ENCODE measurements at places on chromosomes 1 and 21.

GRCh38 chr1:165138960-165139359, 217.6 kb downstream of the LMX1A start:
- no peak for DNase-seq

DNA sequence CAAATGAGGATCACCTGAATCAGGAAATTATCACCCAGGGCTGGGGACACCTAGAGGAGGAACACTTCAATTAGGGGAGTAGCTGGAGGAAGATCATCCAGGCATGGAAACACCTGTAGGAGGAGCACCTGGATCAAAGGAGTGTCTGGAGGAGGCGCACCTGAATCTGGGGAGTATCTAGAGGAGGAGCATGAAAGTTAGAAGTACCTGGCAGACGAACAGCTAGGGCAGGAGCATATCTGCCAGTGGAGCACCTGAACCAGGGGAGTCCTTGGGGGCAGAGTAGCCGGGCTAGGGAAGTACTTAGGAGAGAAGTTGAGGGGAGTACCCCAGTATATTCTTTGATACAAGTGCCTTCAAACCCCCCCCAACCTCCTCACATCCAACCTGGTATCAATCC, 1.3 kb downstream of the C1orf210 start:
- DNase-seq, result no peak

- no peak for DNase-seq
Observed at GRCh38 chr21:31158789-31159581, 120.7 kb upstream of the KRTAP19-8 start.

DNA sequence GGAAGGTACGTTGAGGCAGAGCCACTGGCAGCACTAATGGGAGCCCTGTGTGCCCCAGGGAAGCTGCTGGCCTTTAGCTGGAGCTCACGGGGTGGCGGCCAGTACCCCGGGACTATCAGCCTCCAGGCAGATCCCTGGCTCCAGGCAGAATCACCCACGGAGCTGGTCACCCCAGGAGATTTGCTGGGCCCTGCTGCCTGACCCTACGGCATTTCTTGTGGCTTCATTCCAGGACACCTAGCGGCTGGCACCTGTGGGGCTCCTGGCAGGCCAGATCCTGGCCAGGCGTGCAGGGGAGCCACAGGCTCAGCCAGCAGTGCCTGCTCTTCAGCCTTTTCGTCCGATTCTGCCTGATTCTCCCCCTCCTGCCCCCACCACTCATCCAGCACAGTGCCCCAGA, 7.1 kb downstream of the PADI1 start:
- no peak for DNase-seq

DNA sequence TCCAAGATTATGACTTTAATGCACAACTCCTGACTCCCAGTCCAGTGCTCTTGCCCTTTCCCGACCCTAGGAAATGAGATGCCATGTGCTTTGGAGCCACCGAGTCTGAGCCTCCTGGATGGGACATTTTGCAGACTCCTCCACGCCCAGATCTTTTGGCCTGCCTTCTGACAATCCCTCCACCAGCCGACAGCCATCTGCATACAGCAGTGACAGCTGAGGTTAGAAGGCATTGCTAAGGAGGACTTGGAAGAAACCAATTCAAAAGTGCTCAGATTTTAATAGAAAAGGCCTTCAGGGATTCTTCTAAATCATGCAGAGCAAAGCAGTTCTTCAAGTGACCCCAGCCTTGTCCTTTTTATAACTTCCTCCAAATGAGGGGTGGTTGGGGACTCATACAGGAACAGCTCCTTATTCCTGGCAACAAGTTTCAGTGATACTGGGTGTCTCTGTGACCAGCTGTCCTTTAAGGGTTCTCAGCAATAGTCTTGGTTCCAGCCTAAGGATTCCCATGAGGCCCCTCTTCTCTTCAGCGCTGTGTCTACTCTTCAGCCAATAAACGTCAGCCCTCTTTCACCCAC, 369.3 kb downstream of the PBX1 start:
- no peak for DNase-seq

- no peak for DNase-seq
Observed at GRCh38 chr21:33666153-33666552, 23.9 kb downstream of the ITSN1 start.

DNA sequence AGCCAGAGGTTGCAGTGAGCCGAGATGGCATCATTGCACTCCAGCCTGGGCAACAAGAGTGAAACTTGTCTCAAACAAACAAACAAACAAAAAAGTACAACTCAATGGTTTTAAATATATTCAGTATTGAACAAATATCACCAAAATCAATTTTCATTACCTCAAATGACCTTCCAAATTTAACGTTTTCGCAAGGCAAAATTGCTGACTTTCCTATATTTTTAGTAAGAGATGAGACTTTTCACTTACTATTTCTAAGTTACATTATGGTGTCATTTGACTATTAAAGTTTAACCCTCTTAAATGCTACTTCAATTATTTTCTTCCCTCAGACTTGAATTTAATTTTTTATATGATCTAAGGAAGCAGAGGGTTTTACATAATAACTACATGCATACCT, 23.0 kb upstream of the ABCB10 start:
- no peak for DNase-seq

- DNase-seq, result peak; percentile 34
Observed at GRCh38 chr1:209086486-209087192, 496.9 kb upstream of the CAMK1G start.

GRCh38 chr1:11364170-11364569, 91.2 kb downstream of the UBIAD1 start:
- no peak for DNase-seq

DNA sequence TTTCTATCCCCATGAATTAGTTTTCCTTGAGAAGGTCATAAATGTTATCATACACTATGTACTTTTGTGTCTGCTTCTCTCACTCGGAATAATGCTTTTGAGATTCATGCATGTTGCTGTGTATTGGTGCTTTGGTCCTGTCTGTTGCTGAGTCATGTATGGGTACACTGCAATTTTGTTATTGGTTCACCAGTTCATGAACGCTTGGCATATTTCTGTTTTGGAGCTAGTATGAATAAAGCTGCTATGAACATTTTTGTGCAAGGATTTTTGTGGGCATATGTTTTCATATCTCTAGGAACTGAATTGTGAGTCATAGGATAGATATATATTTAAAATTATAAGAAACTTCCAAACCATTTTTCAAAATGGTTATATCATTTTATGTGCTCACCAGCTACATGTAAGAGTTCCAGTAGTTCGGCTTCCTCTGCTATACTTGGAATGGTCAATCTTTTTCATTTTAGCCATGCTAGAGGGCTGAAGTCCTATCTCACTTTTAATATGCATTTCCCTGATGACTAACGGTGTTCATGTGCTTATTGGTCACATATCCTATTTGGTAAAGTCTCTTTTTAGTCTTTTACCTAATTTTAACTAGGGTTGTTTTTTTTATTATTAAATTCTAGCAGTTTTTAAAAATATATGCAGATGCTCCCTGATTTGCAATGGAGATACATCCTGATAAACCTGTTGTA, 38.2 kb downstream of the ETS2 start:
- DNase-seq, result peak; percentile 48

- no peak for DNase-seq
Observed at GRCh38 chr1:95369985-95370690, 136.1 kb downstream of the RWDD3 start.

DNA sequence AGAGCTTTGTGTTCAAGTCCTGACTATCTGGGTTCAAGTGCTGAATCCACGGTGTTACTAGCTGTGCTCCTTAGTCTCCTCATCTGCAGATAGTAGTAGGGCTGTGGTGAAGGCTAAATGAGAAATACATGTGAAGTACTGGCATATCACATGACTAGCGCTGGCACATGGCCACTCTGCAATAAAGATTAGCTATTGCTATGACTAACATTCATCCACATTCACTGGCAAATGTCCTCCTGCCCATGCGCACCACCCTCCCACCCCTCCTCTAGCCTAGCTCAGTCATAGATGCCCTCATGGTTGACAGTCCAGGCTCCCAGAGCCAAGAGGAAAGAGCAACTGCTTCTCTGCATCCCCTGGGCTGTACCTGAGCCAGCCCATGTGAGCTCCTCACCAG, 8.5 kb upstream of the COL8A2 start:
- DNase-seq, result peak; percentile 89

- peak; percentile 78 for DNase-seq
Observed at GRCh38 chr21:35048183-35048601, 910 bp downstream of the RUNX1 start.

- DNase-seq, result no peak
Observed at GRCh38 chr1:235556807-235557206, 52.6 kb upstream of the B3GALNT2 start.

DNA sequence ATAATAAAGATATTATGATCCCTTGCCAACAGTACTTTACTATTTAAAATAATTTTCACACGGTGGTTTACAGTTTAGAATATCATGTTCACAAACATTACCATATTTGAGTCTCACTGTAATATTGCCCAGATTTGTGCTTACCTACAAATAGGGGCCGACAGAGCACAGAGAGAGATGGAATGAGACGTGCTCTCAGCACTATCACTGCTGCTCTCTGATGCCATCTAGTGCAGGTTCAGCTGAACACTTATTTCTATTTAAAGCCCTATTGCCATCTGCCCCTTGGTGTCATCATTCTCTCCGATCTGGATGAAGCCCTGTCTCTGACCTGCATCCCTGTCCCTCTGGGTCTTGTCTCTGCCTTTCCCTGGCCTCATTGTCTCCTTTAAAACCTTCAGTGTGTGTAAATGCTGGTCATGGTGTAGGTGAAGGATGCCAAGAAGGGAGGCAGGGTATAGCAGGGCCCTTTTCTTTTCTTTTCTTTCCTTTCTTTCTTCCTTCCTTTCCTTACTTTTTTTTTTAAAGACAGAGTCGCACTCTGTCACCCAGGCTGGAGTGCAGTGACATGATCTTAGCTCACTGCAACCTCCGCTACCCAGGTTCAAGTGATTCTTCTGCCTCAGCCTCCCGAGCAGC, 6.9 kb upstream of the GPATCH4 start:
- DNase-seq, result no peak

DNA sequence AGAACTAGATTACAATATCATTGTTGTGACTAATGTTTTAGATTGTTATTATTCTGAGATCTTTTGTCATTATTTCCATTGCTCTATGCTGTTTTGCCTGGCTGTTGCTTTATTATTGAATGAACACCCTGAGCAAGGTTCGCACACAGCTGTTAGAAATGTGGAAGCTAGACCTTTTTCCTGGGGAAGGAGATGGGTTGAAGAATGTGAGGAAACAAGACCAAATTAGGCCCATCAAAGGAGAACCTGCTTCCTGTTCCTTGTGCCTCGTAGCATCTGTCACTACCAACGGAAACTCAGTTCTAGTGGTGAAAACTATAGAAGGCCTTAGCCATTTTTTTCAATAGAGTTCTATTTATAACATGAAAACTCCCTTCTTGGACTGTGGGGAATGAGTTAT, 68.7 kb downstream of the RGL1 start:
- DNase-seq, result no peak

- DNase-seq, result no peak
Observed at GRCh38 chr21:25995278-25995677, 175.3 kb downstream of the APP start.

DNA sequence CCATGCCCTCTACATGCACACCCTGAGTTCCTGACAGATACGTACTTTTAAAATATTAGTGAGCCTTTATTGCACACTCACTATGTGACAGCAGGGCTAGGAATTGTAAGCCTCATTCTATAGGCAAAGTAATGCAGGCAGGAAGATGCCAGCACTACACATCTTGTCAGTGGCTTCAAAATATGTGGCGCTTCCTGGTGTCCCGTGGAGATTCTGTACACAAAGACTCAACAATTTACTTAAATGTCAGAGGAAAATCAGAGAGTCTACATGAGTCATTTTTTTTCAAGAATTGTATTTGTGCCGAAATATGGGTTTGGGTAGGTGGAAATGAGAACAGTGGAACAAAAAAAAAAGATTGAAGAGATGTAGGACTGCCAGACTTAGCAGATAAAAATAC, 27.6 kb downstream of the RNASEL start:
- DNase-seq, result no peak

DNA sequence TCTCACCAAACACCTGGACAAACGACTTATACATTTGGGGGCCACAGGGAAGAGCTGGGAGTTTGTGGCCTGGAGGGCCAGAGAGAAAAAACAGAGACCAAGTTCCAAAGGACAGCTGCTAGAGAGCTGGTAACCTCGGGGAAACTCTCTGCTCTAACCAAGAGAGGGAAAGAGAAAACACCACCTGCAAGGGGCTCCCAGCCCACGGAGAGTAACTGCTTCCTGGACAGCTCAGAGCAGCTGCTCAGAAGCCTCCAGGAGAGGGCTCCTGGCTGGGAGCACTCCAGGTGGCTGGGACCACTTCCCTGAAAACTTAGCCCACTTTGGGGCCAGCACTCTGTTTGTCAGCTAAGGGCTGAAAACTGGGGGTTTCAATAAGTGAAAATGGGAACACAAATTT, 154.8 kb upstream of the GRIK3 start:
- no peak for DNase-seq

DNA sequence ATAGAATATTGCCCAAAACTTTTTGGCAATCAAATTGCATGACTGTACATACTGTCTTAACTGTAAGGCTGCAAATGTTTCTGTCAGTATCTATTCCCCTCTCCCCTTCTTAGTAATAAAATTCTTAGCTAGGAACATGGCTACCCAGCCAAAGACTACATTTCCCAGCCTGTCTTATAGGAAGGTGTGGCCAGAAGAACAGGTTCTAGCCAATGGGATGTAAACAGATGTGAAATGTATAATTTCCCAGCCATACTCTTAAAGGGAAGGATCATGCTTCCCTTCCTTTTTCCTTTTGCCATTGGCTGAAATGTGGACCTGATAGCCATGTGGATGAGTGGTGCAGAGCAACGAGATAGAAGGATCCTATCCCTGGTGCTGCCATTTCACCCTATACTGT, 7.0 kb upstream of the HIVEP3 start:
- DNase-seq, result no peak

GRCh38 chr1:96955307-96956012, 233.9 kb downstream of the PTBP2 start:
- DNase-seq, result no peak

DNA sequence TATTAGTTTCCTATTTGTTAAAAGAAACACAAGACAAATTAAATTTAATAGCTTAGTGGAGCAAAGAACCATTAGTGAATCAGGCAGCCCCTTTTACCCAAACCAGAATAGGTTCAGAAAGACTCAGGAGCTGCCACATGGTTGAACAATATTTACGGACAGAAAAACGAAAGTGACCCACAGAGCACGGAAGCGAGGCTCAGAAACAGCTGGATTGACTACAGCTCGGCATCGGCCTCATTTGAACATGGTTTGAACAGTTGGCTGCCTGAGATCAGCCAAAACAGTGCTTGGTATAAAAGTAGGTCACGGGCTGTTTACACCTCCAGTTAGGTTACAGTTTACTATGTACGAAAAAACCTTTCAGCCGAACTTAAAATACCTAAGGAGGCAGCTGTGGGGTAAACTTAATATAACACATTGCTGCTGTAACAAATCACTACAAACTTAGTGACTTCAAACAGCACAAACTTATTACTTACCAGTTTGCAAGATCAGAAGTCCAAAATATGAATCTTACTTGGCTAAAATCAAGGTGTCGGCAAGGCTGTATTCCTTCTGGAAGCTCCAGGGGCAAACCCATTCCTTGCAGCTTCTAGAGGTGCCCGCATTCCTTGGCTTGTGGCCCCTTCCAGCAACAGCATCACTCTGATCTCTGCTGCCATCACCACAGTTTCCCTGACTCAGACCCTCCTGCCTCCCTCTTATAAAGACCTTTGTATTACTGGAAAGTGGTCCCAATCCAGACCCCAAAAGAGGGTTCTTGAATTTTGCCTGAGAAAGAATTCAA, 11.8 kb downstream of the PADI4 start:
- DNase-seq, result no peak

- no peak for DNase-seq
Observed at GRCh38 chr1:111486431-111486830, 12.6 kb downstream of the C1orf162 start.

GRCh38 chr1:37593726-37594125, 2.0 kb downstream of the GNL2 start:
- no peak for DNase-seq

All from retinal pigment epithelial cell (primary cell).